Inflammatory macrophage treated with lipopolysaccharide for 1 hour (primary cell): ENCODE measurements at places on chromosomes 7 and 10.
A peak's percentile ranks its signal among the peaks of the same experiment; 100 is the strongest.

DNA sequence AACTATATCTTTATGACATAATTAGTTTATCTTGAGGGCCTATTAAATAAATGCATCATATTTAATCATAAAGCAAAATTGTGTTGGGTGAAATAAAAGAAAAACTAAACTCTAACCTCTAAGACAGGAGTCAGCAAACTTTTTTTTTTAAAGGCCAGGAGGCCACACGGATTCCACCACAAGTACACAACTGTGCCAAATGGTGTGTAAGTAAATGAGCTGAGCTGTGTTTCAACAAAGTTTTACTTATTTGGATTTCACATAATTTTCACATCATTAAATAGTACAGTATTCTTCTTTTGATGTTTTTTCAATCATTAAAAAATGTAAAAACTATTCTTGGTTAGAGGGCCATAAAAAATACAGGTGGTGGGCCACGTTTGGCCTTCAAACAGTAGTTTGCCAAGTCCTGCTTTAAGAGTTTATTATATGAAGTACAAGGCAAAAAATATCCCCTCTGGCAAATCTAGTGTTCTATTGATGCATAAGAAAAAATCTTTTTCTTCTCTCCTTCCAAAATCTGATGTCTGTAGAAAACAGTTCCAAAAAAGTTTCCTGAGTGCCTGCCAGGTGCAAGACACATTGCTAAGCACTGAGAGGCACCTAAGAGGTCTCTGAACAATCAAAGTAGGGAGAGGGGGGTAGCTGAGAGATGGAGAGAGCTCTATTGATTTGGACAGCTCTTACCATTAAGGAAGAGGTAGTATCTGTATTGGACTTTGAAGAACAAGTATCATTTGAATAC, 26.5 kb upstream of the SPOCK2 start:
- DNase-seq: no peak

GRCh38 chr10:121830101-121830500, 97.7 kb downstream of the ATE1 start:
- DNase-seq: no peak

DNA sequence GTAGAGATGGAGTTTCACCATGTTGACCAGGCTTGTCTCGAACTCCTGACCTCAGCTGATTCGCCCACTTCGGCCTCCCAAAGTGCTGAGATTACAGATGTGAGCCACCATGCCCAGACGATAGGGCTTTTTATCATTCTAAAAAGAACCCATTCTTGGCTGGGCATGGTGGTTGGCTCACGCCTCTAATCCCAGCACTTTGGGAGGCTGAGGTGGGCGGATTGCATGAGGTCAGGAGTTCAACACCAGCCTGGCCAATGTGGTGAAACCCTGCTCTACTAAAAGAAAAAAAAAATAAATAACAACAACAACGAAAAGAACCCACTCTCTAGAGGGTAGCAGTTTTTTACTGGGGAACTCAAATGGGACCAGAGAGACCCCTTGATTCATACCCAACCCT, 112.7 kb downstream of the PLXDC2 start:
- DNase-seq: no peak

DNA sequence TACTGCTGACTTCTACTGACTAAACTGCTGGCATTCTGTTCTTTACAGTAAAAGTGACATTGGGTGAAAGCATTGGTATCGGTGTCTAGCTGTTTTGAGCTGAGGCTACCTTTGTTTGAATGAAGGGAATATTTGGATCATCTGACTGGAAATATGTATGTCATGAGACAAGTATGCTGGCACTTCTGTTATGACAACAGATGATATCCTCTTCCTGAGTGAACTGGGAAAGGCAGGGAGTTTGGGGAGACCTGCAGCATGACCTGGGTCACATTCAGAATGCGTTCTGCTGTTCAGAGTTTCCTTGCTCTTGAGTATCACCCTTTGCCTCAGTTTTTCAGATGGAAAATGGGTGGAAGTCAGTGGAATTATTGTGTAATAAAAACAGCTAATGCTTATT, 81.8 kb downstream of the PLCE1 start:
- DNase-seq: no peak

DNA sequence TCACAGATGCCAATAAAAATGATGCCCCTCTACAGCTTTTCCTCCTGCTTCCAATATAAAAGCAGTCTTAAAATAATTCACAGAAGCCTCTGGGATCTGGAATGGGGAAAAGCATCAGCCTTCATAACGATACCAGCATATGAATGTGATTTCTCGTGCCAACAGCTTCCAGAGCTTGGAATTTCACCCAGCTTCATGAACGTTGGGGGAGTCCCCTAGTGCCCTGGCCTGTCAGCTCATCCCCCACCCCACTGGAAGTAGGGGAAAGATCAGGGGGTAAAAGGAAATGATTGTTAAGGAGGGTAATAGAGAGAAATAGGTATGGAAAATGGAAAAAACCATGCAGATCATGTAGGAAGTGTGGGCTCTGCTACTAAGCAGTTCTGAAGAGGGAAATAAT, 253.6 kb downstream of the INHBA start:
- DNase-seq: no peak

DNA sequence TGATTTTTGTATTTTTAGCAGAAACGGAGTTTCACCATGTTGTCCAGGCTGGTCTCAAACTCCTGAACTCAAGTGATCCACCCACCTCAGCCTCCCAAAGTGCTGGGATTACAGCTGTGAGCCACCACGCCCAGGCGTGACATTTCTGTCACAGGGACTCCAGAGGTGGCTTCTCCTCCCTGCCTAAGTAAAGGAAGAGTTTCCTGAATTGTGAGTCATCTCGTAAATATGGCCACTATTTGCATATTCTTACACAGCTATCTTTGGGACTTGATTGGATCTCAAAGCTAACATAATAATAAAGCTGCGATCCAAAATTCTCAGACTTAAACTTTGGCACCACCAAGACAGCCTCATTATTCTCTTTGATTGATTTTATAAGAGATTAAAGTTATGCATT, 50.1 kb downstream of the ADARB2 start:
- DNase-seq: no peak

DNA sequence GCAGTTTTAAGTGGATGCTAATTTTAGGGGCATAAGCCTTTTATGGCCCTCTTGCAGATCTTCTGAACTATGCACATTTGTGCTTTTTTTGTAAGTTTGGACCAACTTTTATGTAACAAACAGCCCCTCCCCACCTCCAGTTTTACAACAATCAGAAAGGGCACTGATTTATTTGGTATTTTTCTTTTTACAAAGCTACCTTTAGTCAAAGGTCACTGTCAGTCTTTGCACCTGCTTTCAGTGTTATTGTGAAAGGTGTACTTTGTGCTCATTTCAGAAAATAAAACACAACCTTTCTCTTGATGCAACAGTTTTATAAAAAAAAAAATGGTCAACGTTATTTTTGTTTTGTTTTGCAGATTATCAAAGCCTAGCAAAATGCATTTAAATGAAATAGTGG, 39.2 kb downstream of the MPLKIP start:
- no peak for DNase-seq

DNA sequence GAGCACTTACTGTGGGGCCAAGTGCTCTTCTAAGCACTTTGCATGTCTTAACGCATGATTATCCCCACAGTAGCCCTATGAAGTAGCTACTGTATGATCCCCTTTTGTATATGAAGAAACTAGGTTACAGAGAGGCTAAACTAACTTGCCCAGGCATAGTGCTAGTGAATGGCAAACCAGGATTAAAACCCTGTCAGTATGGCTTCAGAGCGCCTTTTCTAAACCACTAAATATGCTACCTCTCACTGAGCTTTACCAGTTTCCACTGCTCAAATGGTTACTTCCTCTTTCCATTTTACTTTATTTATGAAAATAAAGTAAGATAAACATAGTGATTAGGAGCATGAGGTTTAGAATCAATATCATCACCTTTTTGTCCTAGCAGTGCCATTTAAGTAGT, 73.6 kb downstream of the PODXL start:
- no peak for DNase-seq

GRCh38 chr7:30116771-30117170, 18.0 kb upstream of the MTURN start:
- DNase-seq: no peak

GRCh38 chr7:66669088-66669487, 40.4 kb downstream of the KCTD7 start:
- DNase-seq: no peak

DNA sequence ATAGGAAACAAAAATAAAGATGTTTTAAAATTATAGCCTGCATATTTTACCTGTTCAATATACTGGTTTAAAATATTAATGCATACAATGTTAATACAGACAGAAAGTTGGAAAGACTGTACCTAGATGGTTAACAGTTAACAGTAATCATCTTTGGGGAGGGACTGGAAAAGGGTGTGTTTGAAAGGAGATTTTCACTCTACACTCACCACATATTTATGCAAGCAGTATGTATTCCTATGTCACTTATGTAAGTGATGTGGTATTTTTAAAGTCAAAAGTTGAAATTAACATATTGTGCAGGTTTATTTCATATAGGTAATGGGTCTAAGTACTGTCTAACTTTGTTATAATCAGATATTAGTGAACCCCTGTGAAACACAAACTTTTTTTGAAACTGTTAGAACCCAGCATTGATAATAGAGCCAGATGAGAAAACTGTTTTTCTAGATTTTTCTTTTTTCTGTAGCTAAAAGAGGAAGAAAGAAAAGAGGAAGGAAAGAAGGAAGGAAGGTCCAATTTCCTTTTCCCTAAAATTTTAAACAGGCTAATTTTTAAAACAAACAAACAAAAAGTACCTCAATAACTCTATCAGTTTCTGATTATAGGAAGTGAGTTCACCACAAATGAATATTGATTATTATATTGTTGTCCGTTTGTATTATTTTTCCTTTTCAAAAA, 9.0 kb upstream of the STARD3NL start:
- peak; percentile 35 for DNase-seq

GRCh38 chr7:111137296-111138192, 46.6 kb downstream of the LRRN3 start:
- peak; percentile 94 for DNase-seq

DNA sequence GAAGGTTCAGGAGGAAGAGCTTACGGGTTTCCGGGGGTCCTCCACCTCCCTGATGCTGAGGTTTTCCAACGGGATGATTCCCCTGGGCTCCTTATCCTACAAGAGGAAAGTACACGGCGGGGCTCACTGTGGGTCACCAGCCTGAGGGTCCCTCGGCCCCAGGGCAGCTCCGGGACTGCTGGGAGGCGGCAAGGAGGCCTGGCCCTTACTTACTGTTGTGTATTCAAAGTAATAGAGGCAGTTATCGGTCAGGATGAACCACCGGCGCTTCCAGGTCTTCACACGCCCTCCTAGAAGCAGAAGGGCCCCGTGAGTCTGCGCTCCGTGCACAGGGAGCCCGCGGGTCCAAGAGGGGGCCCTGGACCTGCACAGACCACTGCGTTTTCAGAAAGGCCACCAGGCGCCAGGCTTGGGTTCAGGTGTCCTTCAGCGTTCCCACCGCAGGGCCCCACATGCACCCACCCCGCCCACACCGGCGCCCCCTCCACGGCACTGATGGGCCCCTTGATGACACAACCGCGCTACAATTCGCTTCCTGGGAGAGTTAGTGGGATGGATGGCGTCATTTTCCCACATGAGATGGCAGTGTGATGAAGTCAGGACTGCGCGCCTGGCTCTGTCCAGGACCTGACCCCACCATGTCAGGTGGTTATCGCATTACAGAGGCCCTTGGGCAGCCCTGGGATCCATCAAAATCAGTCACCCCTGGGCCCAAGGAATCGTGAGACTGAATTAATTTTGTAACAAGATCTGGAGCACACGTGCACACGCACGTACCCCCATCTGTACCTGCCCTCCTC, 106.7 kb downstream of the CYTH3 start:
- DNase-seq: no peak

- DNase-seq: no peak
Observed at GRCh38 chr7:141433698-141434097, 117.5 kb upstream of the AGK start.

DNA sequence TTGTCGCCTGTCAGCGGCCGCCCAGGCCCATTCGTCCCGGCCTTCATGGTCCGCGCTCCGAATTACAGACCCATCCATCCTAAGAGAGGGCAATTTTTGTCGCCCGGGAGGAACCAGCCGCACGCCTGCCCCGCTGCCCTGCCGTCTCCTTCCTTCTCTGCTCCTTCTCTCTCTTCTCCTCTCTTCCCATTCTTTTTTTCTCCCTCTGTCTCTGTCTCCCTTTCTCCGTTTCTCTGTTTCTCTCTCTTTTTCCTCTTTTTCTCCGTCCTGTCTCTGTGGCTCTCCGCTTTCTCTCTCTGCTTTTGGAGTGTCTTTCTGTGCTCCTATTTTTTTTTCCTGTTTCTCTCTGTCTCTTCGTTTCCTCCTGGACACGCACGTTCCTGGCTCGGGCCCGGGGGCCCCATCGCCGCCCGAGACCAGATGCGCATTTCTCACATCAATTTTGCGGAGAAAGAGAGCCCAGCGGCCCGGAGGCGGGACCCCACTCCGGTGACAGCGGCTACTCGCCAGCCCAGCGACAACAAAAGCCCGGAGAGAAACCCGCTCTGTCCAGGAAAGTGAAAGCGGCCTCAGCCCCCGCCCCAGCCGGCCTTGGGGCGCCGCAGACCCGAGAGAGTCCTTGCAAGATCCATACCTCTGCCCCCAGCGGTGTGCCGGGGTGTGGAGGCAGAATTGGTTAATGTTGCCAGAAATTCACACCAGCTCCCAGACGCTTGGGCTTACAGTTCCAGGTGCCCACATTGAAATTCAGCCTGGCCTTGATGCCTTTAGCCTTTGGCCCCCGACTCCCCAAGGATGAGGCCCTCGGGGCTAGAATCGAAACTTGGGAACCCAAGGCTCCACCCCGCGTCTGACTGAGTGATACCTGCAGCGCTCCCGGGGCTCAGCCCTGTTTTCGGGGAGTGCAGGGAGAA, 4.1 kb downstream of the LBX1 start:
- no peak for DNase-seq

DNA sequence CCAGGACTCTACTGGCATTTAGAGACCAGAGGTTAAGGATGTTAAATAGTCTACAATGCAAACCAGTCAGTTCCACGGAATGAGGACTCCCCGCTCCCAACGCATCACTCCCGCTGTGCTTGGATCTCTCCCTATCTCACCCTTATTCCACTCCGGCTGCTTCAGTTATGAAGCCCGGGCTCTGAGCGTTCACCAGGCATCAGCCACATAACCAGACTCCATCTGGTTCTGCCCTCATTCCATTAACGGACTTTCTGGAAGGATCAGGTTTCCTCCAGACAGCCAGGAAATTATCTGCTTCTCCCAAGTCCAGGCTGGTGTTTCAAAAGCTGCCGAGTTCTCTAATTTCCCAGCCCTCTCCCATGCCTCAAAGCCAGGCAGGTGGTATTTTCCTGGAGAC, 499.3 kb downstream of the GLRX3 start:
- DNase-seq: no peak
